Smooth muscle cell of the umbilical artery (primary cell): ENCODE measurements at places on chromosomes 2 and 18. TPM values are rescaled to one million over a fixed set of nuclear protein-coding genes. Genes with fewer than 3 reads are reported as not detected.

The OTOS gene
- not detected in 2 replicates for total RNA-seq

The CASP10 gene
- 2.9 and 4.5 TPM in 2 replicates for total RNA-seq

The MARCO gene
- not detected in 2 replicates for total RNA-seq

The TRIB2 gene
- total RNA-seq = 8.9 and 19.3 TPM in 2 replicates

The CXCR1 gene
- not detected in 2 replicates for total RNA-seq

The G6PC2 gene
- total RNA-seq = not detected in 2 replicates

The EGR4 gene
- total RNA-seq = not detected in 2 replicates

The KLHL30 gene
- under 0.01 and 0.14 TPM in 2 replicates for total RNA-seq

The FAM161A gene
- total RNA-seq = 2.4 and 2.5 TPM in 2 replicates

The VIT gene
- total RNA-seq = 0.30 TPM in 1 of 2 replicates, not detected in the other

The DHX57 gene
- total RNA-seq = 26.4 and 35.9 TPM in 2 replicates

The CXCR4 gene
- 0.30 and 0.74 TPM in 2 replicates for total RNA-seq

The VWA3B gene
- 0.09 TPM in 1 of 2 replicates, not detected in the other for total RNA-seq

The IKZF2 gene
- total RNA-seq = 6.2 and 9.5 TPM in 2 replicates

The SERPINB11 gene
- total RNA-seq = not detected in 2 replicates
